ENCODE measurements at places on chromosomes 7 and 10.

DNA sequence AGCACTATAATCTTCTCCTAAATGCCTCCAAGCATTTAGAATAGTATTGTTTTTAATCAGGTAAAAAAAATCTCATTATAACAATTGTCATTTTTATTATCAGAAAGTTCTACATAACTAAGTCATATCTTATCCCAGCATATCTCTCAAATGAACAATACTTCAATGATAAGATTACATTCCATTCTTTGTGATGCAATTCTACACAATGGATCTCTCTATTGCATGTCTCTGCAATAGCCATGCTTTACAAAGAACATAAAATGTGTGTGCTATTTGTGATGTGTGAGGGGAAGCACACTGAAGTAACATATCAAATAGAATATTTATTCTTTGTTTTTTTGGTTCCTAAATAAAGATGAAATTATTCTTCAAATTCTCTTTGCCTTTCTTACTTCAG lies 195.7 kb downstream of the TSPAN12 start:
- no peaks in the 10 kb centered on the region for H3K27me3 ChIP-seq
- H3K4me1 ChIP-seq, result no peaks in the 10 kb centered on the region
- H3K36me3 ChIP-seq, result no peaks in the 10 kb centered on the region
- no peak for DNase-seq
- no peak overlapping the region for H3K4me3 ChIP-seq
- no peak overlapping the region for H3K27ac ChIP-seq

GRCh38 chr10:72645263-72645858 lies 19.5 kb upstream of the MICU1 start:
- H3K27me3 ChIP-seq, result no peaks in the 10 kb centered on the region
- DNase-seq, result no peak
- no peak overlapping the region for H3K27ac ChIP-seq

- peaks cover 24% of the 10 kb centered on the region for H3K4me1 ChIP-seq
- peak overlapping the region; percentile 98 for H3K27ac ChIP-seq
- no peaks in the 10 kb centered on the region for H3K27me3 ChIP-seq
- no peaks in the 10 kb centered on the region for H3K36me3 ChIP-seq
- peak overlapping the region; percentile 28 for H3K4me3 ChIP-seq
- peak; percentile 62 for DNase-seq
Measured at GRCh38 chr10:73965890-73966768, 31.8 kb upstream of the VCL start.

DNA sequence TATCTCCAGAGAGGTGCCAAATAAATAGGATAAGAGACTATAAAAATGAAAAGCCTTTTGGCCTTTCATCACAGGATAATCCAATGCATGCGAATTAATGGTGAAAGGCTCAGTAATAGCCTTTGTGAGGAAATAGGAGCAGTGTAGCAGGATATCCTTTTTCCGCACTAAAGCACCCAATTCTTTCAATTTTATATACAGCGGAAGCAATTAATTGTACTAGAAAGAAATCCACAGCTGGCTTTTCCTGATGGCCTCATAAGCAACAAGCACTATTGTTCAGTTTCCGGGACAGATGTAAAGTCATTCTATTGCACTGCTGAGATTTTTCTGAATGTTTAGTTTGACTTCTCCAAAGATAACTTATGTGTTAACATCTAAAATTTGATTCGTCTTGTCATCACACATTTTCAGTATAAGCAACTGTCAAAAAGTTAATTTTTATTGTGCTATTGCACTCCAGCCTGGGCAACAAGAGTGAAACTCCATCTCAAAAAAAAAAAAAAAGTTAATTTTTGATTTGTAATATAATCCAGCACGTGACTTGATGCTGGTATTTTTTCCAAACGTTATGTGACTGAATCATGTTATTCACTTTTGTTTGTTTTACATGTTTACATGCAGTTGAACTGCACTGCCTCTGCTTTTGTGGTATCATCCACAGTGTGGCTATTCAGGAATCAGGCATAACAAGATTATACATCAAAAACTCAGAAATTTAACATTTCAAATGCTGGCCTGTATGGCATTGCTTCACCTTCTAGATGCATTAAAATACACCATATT lies 8.4 kb upstream of the BMPR1A start:
- H3K27ac ChIP-seq, result no peak overlapping the region
- no peak for DNase-seq
- H3K36me3 ChIP-seq, result peaks cover 3% of the 10 kb centered on the region
- H3K4me1 ChIP-seq, result peaks cover 8% of the 10 kb centered on the region

- H3K4me1 ChIP-seq, result peaks cover 2% of the 10 kb centered on the region
- no peak overlapping the region for H3K4me3 ChIP-seq
- no peaks in the 10 kb centered on the region for H3K36me3 ChIP-seq
Measured at GRCh38 chr10:16597656-16598055, 76.0 kb upstream of the C1QL3 start.

GRCh38 chr10:88624840-88625239 lies 38.3 kb downstream of the LIPJ start:
- H3K36me3 ChIP-seq, result no peaks in the 10 kb centered on the region
- no peak overlapping the region for H3K4me3 ChIP-seq
- no peaks in the 10 kb centered on the region for H3K4me1 ChIP-seq
- no peak for DNase-seq
- H3K27me3 ChIP-seq, result peaks cover 17% of the 10 kb centered on the region

GRCh38 chr10:43265799-43266721 lies 805 bp downstream of the RASGEF1A start:
- no peaks in the 10 kb centered on the region for H3K4me1 ChIP-seq
- H3K27ac ChIP-seq, result no peak overlapping the region
- no peak for DNase-seq
- H3K36me3 ChIP-seq, result no peaks in the 10 kb centered on the region
- peaks cover 91% of the 10 kb centered on the region for H3K27me3 ChIP-seq

DNA sequence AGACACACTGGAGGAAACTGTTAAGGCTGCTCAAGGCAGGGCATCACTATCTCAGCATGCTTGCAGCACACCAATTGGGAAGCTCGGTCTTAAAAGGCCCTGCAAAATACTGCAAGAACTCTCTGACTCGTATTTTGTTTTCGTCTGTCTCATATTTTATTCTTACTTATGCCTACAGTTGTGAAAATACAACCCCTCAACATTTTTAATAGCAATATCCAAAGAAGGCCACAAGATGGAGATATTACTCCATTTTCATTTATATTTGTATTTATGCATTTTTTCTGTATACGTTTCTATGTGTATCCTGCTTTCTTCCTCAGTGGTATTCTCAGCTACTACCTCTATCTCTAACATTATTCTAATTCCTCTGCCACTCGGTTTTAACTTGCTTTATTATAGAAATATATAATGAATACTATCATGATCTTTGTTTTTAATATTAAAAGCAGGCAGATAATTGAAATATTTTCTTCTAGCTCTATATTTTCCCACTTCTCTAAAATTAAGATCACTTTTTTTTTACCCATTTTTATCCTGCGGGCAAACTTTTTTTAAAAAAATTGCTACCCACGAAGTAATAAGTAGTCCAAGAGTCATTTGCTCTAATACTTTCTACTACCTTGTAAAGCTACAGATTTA lies 10.0 kb downstream of the DNAJC1 start:
- no peak overlapping the region for H3K4me3 ChIP-seq
- peaks cover 3% of the 10 kb centered on the region for H3K36me3 ChIP-seq
- H3K27me3 ChIP-seq, result no peaks in the 10 kb centered on the region
- H3K27ac ChIP-seq, result no peak overlapping the region
- no peak for DNase-seq

GRCh38 chr7:144936314-144936713 lies 100.5 kb upstream of the TPK1 start:
- no peaks in the 10 kb centered on the region for H3K4me1 ChIP-seq
- no peaks in the 10 kb centered on the region for H3K36me3 ChIP-seq
- H3K27ac ChIP-seq, result no peak overlapping the region
- DNase-seq, result no peak
- no peak overlapping the region for H3K4me3 ChIP-seq
- H3K27me3 ChIP-seq, result peaks cover 2% of the 10 kb centered on the region

DNA sequence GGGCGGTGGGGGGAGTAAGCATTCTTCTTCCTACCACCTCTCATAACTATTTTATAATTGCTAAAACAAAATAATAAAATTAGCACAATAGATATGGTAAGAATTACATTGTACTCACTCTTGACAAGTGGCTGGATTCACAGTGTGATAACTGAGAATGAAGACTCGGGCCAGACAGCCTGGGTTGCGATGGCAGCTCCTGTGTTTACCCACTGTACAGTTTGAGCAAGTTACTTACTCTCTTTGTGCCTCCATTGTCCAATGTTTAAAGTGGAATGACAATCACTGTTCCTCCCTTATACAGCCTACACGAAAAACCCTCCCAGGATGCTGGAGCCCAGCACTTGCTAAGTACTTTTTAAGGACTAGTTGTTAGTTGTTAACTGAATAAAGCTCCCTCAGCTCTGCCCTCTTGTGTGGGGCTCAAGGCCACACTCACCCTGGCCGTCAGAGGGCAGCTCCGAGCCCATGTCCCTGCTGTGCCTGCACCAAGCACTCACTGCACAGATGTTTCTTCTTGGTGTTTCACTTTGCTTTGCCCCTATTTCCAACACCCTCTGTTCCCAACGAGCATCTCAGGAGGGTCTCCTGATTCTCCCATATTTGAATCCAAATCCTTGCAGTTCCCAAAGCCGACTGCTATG lies 56.4 kb upstream of the NPS start:
- H3K4me3 ChIP-seq, result no peak overlapping the region
- no peaks in the 10 kb centered on the region for H3K36me3 ChIP-seq
- no peak for DNase-seq
- H3K4me1 ChIP-seq, result no peaks in the 10 kb centered on the region
- peaks cover 46% of the 10 kb centered on the region for H3K27me3 ChIP-seq
- no peak overlapping the region for H3K27ac ChIP-seq

DNA sequence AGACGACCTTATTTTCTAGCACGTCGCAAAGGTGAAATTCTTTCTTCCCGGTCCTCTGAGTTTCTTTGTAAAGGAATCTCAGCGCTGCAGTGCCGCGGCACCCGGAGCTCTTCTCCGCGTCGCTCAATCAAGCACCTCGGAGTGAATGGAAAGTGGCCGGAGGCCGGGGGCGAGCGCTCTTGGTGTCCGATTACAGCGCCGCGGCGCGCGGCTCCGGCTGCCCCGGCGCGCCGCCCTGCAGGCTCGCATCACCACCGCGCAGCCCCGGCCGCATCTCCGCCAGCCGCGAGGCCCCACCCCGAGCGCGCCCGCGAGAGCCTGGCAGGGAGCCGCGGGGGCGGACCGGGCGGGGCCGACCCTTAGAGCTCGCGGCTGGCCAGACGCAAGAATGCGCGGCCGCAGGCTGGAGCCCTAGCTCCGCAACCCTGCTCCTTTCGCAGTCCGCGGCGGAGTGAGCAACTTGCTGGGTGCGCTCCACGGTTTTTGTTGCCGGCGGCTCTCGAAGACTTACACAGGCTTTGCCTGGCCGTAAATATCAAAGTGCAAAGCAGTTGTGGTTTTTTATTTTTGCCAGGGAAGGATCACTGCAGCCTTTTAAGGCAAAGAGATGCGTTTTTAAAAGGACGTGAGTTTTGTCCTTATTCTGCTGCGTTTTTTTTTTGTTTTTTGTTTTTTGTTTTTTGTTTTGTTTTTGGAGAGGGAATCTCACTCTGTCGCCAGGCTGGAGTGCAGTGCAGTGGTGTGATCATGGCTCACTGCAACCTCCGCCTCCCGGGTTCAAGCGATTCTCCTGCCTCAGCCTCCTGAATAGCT lies at the start of gene SEMA3C:
Gene SEMA3C (minus strand): TSS at position 143 of the 813 bp plus-strand sequence. CDS start 2,270 bp downstream, outside the sequence.
- peaks cover 23% of the 10 kb centered on the region for H3K36me3 ChIP-seq
- peaks cover 73% of the 10 kb centered on the region for H3K4me1 ChIP-seq
- DNase-seq, result peak; percentile 90
- peak within 1 kb of the TSS; percentile 98 for H3K4me3 ChIP-seq
- H3K27me3 ChIP-seq, result no peaks in the 10 kb centered on the region

GRCh38 chr10:35937546-35937945 lies 295.4 kb upstream of the FZD8 start:
- peaks cover 24% of the 10 kb centered on the region for H3K4me1 ChIP-seq
- DNase-seq, result no peak
- peaks cover 25% of the 10 kb centered on the region for H3K27me3 ChIP-seq
- H3K27ac ChIP-seq, result no peak overlapping the region
- no peaks in the 10 kb centered on the region for H3K36me3 ChIP-seq

DNA sequence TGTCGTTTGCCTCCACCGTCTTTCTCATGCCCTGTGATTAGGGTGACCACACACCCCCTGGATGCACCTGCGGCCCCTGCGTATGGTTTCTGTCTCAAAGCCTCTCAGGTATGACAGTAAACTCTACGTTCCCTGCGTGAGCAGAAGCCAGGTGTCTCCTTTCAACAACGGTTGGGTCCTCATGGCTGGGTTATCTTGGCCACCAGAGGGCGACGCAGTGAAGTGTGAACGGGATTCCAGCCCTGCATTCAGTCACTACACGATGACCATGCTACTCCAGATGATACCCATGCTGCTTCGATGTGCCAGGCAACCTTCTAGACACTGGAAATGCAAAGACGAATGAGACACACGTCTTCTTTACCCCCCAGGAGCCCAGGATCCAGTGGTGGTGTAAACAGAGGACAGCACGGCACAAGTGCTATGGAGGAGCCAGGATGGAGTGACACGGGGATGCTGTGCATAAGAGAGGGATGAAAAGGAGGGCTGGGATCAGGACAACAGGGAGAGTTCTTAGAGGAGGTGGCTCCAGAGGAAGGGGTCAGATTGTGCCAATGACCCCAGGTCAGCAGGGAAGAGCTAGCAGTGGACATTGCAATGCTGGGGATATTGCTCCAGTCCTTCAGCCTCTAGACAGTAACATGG lies 228.1 kb upstream of the PFKP start:
- peaks cover 6% of the 10 kb centered on the region for H3K4me1 ChIP-seq
- no peak overlapping the region for H3K4me3 ChIP-seq
- H3K27me3 ChIP-seq, result peaks cover 49% of the 10 kb centered on the region
- no peak overlapping the region for H3K27ac ChIP-seq

DNA sequence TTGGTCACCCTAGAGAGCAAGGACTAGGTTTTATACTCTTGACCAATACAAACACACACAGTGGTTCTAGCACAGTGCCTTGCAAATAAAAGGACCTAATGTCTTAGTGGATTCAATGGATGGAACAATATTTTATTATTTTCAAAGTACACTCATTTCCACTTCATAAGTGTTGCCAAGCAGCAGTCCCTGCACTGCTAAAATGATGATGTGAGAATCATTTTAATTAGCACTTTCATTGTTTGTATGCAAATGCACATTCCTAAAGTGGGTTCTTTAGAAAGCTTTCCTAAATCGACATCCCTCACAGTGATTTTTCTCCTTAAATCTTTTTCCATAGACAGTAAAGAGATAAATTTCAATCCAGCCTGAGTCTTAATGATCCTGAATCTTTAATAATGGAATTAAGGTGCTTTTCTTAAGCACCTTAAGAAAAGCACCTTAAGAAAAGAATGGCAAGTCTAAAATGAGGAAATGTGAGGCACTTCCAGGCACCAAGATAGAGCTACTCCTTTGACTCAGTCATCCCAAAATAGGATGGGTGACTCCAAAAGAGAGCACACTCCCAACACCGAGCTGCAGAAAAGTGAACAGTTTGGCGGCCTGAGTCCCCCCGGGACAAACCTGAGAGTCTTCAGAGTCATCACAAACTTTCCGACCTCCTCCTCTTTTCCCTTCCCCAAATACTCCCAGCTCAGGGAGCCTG lies 84.5 kb downstream of the SORBS1 start:
- H3K4me3 ChIP-seq, result no peak overlapping the region
- H3K27me3 ChIP-seq, result no peaks in the 10 kb centered on the region
- H3K4me1 ChIP-seq, result peaks cover 27% of the 10 kb centered on the region
- no peaks in the 10 kb centered on the region for H3K36me3 ChIP-seq

Data from mesothelial cell of epicardium (in vitro differentiated cells).